ENCODE measurements at places on chromosomes 5 and 9.

- H3K27me3 ChIP-seq: peaks cover 12% of the 10 kb centered on the region
- no peak overlapping the region for H3K27ac ChIP-seq
- no peak for DNase-seq
Measured at GRCh38 chr9:109192732-109193361, 25.8 kb upstream of the FRRS1L start.

GRCh38 chr9:5357431-5358105 is 17.9 kb upstream of the RLN1 start:
- no peaks in the 10 kb centered on the region for H3K27me3 ChIP-seq
- no peak overlapping the region for H3K27ac ChIP-seq
- H3K36me3 ChIP-seq: peaks cover 9% of the 10 kb centered on the region
- no peak overlapping the region for H3K4me3 ChIP-seq
- no peak for DNase-seq

GRCh38 chr5:50501491-50502228 is 60.6 kb upstream of the EMB start:
- no peaks in the 10 kb centered on the region for H3K4me1 ChIP-seq
- peaks cover 7% of the 10 kb centered on the region for H3K27me3 ChIP-seq
- no peak for DNase-seq
- H3K27ac ChIP-seq: no peak overlapping the region

DNA sequence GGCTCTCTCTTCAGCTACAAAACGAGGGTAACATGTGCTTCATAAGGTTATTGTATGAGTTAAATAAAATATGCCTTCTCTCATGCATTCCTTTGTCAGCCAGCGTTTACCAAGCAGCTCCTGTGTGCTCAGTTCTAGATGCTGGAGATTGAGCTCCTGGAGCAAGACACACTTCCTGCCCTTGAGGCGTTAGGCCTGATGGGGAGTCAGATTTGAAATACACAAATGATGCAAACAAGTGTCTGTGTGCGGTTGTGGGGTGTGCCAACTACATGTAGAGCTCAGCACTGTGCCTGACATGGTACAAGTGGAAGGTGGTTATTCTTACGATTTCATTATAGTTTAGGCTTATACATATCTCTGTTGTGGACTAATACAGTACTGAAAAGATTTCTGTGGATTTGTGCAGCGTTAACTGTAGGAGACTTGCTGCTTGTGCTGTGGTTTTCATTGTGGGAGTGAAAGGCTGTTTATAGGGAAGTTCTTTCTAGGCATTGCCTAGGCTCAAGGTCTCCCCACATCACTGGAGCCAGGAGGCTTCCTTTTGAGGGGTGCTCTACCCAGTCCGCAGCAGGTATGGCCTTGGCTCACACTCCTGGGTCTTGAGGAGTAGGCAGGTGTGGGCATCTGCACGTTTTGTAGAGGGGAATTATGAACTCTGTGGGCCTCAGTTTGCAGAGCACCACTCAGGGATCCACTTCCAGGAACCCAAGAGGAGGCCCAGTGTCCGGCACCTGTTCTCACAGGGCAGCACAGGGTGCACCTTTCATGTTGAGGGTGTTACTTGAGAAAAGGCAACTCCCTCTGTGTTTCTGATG is 39.8 kb upstream of the ANGPTL2 start:
- peaks cover 2% of the 10 kb centered on the region for H3K4me1 ChIP-seq
- H3K36me3 ChIP-seq: no peaks in the 10 kb centered on the region
- no peak overlapping the region for H3K4me3 ChIP-seq
- no peak overlapping the region for H3K27ac ChIP-seq
- DNase-seq: no peak

DNA sequence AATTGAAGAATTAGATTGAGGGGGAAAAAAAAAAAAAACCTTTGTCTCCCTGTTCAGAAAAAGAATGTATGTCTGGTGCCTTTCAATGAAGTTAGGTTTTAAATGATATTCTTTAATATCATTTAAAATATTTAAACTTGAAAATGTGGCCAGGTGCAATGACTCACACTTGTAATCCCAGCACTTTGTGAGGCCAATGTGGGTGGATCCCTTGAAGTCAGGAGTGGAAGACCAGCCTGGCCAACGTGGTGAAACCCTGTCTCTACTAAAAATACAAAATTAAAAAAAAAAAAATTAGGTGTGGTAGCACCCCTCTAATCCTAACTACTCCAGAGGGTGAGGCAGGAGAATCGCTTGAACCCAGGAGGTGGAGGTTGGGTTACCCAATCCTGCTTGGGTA is 111.1 kb upstream of the RASA1 start:
- H3K36me3 ChIP-seq: no peaks in the 10 kb centered on the region
- H3K27me3 ChIP-seq: no peaks in the 10 kb centered on the region
- no peak for DNase-seq
- H3K4me1 ChIP-seq: peaks cover 6% of the 10 kb centered on the region
- H3K27ac ChIP-seq: no peak overlapping the region
- H3K4me3 ChIP-seq: no peak overlapping the region

GRCh38 chr9:113626735-113627495 is 163.4 kb downstream of the RGS3 start:
- no peaks in the 10 kb centered on the region for H3K27me3 ChIP-seq
- peak overlapping the region; percentile 26 for H3K27ac ChIP-seq
- no peak overlapping the region for H3K4me3 ChIP-seq
- peaks cover 3% of the 10 kb centered on the region for H3K36me3 ChIP-seq
- DNase-seq: no peak
- peaks cover 14% of the 10 kb centered on the region for H3K4me1 ChIP-seq

DNA sequence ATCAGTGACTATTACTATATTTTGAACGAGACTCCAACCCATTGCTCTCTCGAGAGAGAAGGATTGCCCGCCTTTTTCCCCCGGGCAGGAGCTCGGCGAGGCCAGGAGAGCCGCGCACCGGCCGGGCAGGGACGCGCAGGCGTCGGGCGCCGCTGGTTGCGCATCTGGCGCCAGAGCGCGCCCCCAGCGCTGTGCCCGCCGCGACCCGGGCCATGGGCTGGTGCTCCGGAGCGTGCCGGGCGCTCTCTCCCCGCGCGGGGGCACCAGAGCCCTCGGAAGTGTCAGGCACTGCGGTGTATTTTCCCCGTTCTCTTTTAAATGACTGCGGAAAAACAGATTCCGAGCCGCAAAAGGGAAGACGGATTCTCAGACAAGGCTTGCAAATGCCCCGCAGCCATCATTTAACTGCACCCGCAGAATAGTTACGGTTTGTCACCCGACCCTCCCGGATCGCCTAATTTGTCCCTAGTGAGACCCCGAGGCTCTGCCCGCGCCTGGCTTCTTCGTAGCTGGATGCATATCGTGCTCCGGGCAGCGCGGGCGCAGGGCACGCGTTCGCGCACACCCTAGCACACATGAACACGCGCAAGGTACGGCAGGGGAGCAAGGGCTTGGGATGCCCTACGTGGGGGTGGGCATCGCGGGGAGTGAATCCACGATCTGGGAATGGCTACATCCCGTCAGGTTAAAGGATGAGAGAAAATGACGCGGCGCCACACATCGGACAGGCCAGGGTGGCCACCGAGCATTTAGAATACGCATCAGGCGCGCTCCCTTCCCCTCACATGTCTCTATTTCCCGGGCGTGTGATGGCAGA is 1.1 kb upstream of the NTRK2 start:
- H3K27ac ChIP-seq: peak overlapping the region; percentile 89
- H3K4me1 ChIP-seq: peaks cover 24% of the 10 kb centered on the region
- peak; percentile 68 for DNase-seq
- H3K27me3 ChIP-seq: peaks cover 26% of the 10 kb centered on the region
- H3K36me3 ChIP-seq: peaks cover 5% of the 10 kb centered on the region
- peak overlapping the region; percentile 81 for H3K4me3 ChIP-seq

GRCh38 chr9:107211284-107211923 is 71.7 kb upstream of the RAD23B start:
- no peak overlapping the region for H3K27ac ChIP-seq
- no peaks in the 10 kb centered on the region for H3K36me3 ChIP-seq
- no peak for DNase-seq
- peaks cover 8% of the 10 kb centered on the region for H3K4me1 ChIP-seq

DNA sequence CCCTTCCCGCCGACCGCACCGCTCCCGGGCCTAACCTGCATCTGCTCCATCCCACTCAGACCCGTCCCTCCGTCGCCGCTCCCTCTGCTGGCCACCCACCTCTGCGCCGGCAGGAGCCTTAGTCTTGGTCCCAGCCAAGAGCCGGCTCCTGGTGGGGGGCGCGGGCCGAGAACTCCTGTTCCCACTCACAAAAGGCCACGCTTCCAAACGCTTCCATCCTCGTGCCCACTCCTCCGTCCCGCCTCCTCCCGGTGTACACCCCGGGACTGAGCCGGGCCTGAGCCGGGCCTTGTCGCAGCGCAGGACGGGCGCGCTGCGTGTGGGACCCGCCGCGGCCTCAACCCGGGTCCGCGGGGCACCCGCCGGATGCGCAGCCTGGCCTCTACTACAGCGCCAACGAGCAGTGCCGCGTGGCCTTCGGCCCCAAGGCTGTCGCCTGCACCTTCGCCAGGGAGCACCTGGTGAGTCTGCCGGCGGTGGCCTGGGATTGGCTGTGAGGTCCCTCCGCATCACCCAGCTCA is 7.5 kb downstream of the ADAMTS13 start:
- H3K27ac ChIP-seq: no peak overlapping the region
- peak; percentile 73 for DNase-seq
- H3K36me3 ChIP-seq: peaks cover 3% of the 10 kb centered on the region
- H3K27me3 ChIP-seq: peaks cover 30% of the 10 kb centered on the region

- no peaks in the 10 kb centered on the region for H3K36me3 ChIP-seq
- DNase-seq: no peak
- no peaks in the 10 kb centered on the region for H3K27me3 ChIP-seq
- H3K27ac ChIP-seq: no peak overlapping the region
- no peaks in the 10 kb centered on the region for H3K4me1 ChIP-seq
Measured at GRCh38 chr5:179915406-179915935, 7.8 kb upstream of the TBC1D9B start.

DNA sequence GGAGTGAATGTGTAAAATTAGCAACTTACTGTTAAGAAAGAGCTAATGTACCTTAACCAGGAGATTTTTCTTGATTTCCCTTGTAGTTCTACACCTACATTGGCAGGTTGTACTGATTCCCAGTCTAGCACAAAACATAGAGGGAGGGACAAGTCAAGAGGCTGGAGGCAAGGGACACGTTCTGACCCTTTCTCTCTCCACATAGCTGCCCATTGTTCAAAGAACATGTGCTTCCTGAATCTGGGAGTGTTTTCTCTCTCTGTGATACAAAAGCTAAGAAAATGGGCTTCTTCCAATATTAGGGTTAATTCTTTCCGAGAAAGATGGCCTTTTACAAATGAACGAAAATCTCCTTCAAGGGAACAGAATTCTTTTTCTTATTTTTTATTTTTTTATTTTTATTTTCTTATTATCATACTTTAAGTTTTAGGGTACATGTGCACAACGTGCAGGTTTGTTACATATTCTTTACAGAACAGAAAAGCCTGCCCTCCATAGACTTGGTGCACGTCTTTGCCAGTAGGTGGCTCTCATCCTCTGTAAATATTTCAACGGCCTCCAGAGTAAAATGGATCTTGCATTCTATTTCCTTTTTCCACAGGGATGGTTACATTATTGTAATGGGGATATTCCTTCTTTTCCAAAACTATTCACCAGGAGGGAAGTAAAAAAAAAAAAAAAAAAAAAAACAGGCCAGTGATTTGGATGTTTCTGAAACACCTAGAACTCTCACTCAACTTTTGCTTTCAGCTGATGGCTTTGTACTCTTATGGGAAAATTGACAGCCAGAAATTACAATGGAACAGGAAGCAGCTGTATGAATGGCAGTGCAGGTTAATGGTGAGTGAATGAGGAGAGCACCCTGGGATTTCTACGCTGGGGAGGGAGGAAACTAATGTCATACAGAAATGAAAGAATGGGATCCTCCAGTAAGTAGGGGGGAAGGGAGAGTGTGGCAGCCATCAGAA is 13.1 kb upstream of the IFNA5 start:
- peaks cover 6% of the 10 kb centered on the region for H3K27me3 ChIP-seq
- no peak for DNase-seq
- peaks cover 7% of the 10 kb centered on the region for H3K36me3 ChIP-seq
- no peak overlapping the region for H3K27ac ChIP-seq
- H3K4me1 ChIP-seq: peaks cover 13% of the 10 kb centered on the region

GRCh38 chr5:148853868-148854267 is 27.5 kb downstream of the ADRB2 start:
- H3K36me3 ChIP-seq: no peaks in the 10 kb centered on the region

DNA sequence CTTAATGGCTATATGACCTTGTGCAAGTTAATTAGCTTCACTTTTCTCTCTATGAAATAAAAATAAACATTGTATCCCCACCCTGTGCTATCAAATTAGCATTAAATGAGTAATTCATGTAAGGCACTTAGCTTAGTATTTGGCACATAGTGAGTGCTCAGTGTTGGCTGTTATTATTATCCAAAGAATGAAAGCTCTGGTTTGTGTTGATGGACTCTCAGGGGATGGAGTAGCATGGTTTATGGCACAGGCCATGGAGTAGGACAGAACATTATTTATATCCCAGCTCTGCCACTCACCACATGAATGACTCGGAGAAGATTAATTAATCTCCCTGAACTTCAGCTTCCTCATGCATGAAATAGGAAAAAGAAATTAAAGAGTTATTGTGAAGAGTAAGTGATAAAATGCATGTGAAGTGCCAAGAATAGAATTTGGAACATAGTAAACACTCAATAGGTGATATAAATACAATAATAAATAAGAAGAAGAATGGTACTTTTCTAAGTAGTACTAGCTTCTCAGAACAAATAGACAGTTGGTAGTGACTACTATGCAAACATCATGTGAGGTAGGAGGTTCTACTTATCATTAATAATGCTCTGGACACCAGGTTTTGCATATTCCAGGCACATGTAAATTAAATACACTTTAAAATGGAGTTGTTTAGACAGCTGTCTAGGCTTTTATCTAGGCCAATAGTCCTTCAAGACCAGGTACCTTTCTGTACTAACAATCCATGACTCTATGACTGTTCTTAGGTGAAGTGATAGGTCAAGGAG is 146.4 kb downstream of the GRIA1 start:
- H3K4me3 ChIP-seq: no peak overlapping the region
- no peaks in the 10 kb centered on the region for H3K36me3 ChIP-seq
- H3K27me3 ChIP-seq: no peaks in the 10 kb centered on the region

- H3K4me1 ChIP-seq: peaks cover 50% of the 10 kb centered on the region
- H3K27me3 ChIP-seq: no peaks in the 10 kb centered on the region
- H3K27ac ChIP-seq: peak overlapping the region; percentile 98
Measured at GRCh38 chr5:139660105-139660922, 12.2 kb downstream of the CXXC5 start.

DNA sequence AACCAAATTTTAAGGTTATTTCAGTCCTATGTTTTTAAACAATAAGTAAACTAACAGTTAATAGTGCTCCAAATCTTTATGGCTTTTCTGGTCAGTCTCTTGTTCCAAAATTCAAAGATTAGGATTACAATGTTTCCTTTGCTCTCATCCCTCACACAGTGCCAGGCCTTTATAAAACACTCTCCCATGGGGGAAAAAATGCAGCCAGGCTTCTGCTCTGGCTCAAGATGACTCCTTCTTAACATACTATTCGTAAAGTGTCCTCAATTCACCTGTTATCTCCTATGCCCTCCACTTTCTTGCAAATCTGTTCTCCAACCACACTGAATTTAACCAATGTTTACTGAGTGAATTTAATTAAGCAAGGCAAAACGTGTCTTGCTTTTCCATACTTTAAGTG is 1.4 kb downstream of the CEP120 start:
- H3K4me3 ChIP-seq: no peak overlapping the region
- H3K4me1 ChIP-seq: peaks cover 18% of the 10 kb centered on the region
- H3K27me3 ChIP-seq: no peaks in the 10 kb centered on the region

All from mesothelial cell of epicardium (in vitro differentiated cells).